ENCODE measurements at places on chromosomes 12 and 14.

DNA sequence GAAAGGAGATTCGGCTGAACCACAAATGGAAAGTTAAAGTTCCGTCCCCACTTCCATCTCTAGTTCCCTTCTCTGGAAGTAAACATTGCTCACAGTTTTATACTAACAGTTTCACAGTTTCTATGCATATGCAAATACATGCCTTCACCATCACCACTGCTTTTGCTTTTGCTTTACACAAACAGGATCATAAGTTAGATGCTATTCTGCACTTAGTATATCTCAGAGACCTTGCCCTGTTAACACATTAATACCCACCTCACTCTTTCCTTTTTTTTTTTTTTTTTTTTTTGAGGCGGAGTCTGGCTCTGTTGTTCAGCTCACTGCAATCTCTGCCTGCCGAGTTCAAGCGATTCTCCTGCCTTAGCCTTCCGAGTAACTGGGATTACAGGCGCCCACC is 890 bp downstream of the TEP1 start:
- no peak for DNase-seq

DNA sequence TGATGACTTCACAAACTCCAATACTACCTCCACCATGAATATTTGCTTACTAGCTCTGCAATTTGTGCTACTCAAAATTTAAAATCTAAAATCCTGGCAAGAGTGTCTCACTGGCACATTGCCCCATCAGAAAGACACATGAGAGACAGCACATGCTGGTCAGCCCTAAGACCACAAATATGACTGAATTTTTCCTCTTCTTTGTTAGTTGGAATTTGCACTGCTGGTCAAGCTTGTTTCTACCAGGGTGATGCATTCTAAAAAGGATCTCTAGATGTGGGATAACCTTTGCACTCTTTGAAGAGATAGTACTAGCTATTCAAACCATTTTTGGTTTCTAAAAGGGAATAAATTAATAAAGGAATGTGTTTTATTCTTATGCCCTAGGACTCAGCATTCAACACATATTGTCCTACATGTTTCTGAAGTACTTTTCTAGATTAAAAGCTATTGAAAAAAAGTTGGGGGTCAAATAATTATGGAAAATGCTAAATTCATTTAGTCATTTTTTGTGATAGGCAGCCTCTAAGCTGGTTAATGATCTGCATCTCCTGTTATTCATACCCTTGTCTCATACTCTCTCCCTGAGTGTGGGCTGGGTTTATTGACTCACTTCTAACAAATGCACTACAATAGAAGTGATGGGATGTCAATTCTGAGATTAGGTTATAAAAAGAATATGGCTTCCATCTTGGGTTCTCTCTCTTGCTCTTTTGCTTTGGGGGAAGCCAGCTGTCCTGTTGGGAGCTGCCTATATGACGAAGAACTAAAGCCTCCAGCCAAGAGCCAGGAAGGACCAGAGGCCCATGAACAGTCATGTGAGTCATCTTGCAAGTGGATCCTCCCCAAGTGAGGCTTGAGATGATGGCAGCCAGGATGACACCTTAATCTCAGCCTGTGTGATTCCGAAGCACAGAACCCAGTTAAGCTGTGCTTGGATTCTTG is 211.5 kb upstream of the CRY1 start:
- DNase-seq, result no peak

GRCh38 chr12:79555028-79555925 is 135.5 kb downstream of the PAWR start:
- no peak for DNase-seq

- DNase-seq, result peak; percentile 69
These were observed 10.5 kb upstream of the B4GALNT3 start for GRCh38 chr12:449203-449602.

DNA sequence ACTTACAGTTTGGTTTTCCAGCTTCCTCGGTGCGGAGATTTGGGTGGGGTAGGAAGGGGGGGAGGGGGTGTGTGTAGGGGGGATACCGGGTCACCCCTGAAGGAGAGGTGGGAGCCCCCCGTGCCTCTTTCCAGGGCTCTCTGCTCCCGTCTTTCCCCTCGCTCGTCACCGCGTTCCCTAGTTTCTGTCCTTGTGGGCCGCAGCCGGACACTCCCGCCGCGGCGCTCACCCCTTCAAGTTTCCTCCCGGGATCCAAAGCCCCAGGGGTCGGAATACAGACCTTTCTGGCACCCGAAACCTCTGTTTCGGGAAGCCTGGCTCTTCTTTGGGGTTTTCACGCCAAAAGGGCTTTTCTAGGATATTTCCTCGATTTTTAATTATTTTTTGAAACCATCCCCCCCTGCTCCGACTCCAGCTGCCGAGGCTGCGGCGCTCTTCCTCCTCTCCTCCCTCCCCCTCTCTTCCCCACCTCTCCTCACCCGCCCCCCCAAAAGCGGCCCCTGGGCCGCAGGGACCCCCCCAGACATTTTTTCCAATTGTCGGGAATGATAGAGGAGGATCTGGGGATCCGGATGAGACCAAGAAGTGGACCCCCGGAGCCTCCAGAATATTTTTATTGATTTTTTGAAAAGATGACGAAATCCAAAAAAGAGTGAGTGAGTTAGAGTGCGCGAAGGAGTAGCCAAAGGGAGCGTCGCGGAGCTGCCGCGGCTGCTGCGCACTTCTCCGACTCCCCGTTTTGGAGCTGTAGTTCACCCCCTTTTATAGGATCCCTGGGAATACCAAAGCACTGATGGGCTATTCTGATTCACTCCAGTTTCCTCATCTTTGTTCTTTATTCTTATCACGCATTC is 1.7 kb downstream of the CCND2 start:
- DNase-seq, result no peak

- DNase-seq, result peak; percentile 77
These were observed 357.0 kb downstream of the TMEM121 start for GRCh38 chr14:105883066-105884005.

- DNase-seq, result no peak
These were observed 11.6 kb downstream of the VRK1 start for GRCh38 chr14:96808619-96809406.

DNA sequence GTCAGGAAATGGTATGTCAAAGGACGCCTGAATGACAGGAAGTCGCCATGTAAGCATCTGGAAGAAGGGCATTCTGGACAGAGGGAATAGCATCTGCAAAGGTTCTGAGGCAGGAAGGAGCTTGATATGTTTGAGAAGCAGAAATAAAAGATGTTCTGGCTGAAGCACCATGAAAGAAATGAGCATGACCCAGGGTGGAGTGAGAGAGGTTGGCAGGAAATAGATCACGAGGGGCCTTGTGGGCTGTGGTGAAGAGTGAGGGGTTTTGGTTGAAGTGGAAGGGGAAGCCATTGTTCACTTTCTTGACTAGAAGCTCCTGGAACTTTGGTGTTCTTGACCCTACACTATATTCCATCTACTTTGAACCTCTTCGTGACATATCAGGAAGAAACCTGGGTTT is 99.4 kb upstream of the PARP11 start:
- no peak for DNase-seq

DNA sequence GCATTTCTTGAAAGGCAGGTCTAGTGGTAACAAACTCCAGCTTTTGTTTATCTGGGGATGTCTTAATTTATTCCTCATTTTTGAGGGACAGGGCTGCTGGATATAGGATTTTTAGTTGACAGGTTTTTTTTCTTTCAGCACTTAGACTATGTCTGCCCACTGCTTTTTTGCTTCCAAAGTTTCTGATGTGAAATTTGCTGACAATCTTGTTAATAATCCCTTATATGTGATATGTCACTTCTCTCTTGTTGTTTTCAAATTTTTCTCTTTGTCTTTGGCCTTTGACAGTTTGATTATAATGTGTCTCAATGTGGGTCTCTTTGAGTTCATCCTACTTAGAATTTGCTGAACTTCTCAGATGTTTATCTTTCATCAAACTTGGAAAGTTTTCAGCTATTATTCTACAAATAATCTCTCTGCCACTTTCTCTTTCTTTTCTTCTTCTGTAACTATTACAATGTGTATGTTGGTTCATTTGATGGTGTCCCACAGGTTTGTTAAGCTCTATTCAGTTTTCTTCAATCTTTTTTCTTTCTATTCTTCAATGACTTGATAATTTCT is 9.8 kb downstream of the ATL1 start:
- no peak for DNase-seq

DNA sequence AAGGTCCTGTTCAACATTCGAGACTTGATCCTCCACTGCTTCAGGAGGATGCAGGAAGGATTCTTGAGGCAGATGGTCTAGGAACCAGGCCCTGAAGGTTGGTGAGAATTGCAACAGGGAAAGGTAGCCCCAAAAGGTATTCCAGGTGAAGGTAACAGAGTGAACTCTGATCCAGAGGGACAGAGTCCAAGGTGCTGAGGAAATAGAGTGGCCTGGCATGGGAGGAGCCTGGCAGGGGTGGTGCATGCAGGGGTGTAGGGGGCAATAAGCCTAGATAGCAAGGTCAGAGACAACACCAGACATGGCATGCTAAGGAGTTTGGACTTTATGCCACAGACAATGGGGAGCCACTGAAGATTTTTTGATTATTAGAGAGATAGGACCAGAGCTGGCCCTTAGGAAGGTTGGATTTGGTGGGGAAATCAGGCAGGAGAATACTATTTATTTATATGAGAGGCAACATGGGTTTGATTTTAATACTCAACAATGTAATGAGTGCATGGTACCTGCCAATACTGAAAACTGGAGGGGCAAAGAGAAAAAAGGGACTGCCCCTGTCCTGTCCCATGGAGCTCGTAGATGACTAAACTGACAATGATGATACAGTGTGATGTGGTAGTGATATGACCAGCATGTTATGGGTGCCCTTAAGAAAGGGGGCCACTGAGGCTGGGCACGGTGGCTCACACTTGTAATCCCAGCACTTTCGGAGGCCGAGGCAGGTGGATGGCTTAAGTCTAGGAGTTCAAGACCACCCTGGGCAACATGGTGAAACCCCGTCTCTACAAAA is 50.5 kb upstream of the TMED10 start:
- no peak for DNase-seq

Data from NCI-H1417 (cell line).